Urinary bladder (tissue), 4 donors: ENCODE measurements at places on chromosomes 2 and 18.

DNA sequence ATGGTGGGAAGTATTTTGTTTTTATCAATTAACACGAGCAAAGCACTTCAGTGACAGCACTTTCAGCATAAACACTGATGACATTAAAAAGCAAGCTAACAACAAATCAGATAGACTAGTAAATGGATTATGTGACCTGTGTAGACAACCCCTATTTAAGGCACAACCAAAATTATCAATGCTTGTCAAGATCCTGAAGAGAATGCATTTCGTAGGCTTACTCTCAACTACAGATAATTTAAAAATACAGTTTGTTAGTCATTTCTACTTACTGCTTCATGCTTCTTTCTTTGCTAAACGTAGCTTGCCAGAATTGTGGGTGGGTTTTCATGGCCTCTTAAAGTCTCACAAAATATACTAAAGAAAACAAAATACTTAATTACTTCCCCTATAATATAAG is 3.4 kb downstream of the CSRNP3 start:
- no peak for DNase-seq

DNA sequence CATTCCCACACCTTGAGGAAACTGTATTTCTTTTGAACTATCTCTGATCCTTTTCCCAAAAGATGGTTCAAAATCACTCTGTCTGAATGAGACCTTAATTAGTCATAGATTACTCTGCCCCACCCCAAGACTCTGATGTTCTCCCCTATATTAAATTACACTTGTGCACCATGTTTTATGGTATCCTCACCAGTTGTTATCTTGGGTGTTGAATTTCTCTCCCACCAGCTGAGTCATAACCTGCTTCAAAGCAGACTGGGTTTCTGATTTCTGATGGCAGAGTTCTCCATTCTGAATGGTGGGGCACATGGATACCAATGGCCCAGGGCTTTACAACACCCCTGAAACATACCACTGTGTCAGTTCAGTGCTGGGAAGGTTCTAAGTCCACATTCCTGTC is 15.0 kb downstream of the CDH20 start:
- no peak for DNase-seq

DNA sequence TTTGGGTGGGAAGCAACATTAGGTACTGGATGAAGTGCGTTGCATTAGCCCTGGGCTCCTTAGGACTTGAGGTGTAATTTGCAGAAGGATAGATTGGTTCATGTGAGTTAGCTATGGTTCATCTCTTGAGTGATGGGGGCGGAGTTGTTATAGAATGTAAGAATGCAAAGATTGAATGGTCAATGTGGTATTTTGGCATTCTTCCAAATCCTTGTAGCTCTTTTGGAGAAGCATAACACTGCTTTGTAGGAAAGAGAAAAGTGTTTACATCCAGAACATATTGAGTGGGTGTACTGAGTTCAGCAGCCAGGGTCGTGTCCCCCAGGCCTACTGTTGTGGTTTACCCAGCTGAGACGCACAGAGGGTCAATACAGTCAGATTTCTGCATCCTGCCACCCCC is 173.5 kb downstream of the FMNL2 start:
- DNase-seq, result no peak

DNA sequence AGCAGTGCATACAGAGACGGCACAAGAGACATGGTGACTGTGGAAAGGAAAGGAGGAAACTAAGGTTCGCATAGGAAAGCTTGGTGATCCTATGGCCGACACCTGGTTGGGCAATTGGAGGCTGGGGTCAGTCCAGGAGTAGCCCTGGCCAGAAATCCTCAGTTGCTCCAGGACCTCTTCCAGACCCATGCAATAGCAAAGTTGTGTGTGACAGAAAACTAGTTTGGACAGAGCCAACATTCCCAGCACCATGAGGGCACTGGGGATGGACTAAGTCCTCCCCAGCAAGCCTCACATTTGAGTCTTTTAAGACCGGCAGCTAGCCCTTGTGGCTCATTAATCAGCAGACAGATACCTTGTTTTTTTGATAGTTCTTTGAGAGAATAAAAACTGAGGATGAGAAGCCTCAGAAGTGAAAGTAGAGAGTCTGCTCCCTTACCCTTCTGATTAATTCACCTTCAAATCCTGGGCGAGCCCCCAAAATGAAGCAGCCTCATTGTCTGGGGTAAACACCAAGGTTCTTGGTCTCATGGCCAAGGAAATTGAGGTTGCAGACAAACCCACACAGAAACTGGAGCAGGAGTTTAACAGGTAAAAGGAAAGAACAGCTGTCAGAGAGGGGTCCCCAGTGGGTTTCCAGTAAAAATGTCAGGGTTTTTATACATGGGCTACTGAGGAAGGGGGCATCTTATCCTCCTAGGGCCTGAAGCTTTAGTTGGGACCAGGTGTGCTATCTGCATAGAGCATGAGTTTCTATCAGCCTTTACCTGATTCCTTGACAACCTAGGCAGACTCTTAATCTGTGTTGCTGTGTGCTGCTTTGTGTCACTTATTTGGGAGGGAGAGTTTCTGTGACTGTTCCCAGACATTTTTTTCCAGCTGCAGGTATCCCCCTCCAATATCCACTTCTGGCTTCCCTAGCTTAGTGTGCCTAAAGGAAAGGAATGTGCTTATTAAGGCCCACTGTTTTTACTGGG is 39.1 kb downstream of the STK17B start:
- DNase-seq, result no peak

DNA sequence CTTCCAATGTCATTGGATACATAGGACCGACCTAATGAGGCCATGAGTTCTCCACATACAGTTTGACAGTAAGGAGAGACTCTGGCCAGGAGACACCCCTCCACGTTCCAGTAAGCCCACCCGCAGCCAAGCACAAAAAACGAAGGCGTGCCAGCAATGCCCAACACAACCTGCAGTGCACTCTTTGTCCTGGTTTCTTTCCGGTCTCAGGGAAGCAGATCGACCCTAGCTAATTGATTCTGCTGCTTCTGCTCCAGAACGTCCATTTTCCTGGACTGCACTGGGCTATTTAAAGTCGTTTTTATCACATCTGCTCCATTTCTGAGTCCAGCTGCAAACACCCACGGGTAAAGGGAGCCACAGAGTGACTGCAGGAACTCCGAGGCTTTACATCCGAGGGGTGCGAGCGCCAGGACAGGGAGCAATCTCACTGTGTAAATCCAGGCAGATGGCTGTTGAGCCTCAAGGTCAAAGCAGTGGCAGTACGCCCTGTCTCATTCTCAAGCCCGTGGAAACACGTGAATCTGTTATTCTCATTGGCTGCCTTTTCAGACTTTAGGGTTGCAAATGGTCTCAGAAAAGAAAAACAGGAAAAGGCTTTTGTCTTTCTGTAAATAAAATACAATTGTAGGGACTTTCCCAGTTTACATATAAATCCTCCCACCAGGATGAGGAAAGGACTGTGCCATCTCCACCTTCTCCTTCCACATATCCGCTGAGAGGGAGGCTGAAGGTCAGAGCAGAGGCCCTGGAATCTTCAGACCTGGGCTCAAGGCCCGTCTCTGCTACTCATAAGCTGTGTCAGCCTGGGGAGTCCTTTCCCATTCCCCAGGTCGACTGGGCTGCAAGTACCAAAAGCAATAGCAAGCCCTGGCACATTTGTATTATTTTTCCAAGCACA is 40.7 kb downstream of the TMEM163 start:
- DNase-seq, result no peak

DNA sequence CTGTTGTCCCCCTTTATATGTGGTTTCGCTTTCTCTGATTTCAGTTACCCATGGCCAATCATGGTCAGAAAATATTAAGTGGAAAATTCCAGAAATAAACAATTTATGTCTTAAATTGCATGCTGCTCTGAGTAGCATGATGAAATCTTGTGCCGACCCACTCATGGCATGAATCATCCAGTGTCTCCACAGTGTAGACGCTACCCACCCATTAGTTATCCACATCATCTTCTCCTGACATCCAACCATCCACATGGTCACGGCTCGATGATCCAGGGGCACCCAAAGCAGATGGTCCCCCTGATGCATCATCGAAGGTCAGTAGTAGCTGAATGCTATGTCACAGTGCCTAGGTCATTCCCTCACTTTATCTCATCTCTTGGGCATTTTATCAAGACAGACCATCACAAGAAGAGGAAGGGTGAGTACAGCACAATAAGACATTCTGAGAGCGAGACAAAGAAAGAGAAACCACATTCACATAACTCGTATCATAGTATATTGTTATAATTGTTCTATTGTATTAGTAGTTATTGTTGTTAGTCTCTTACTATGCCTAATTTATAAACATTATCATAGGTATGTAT is 44.1 kb upstream of the ACKR3 start:
- DNase-seq, result no peak

- DNase-seq, result no peak
Measured at GRCh38 chr2:14752295-14752694, 119.8 kb downstream of the LRATD1 start.

- no peak for DNase-seq
Measured at GRCh38 chr2:132401326-132401725, 15.3 kb upstream of the GPR39 start.

DNA sequence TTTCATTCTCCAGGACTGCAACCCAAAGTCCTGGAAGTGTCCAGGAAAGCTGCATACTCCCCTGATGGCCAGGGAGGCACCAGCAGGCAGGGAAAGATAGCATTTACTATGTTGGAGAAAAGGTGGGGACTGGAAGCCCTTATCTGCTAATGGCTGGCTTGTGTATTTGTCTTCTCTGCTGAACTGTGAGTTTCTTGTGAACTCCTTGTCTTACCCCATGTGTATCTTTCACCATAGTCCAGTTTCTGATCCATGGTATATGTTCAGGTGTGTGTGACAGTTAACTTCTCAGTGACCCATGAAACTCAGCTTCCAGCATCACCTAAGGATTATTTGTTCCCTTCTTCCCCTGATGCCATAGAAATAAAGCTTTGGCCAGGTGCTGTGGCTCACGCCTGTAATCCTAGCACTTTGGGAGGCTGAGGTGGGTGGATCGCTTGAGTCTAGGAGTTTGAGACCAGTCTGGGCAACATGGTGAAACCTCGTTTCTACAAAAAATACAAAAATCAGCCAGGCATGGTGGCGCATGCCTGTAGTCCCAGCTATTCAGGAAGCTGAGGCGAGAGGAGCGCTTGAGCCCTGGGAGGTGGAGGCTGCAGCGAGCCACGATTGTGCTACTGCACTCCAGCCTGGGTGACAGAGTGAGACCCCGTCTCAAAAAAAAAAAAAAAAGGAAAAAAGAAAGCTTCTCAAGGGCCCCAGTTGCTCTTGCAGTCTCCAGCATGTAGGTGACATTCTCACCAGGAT is 112.8 kb upstream of the MAP4K3 start:
- no peak for DNase-seq

- DNase-seq, result no peak
Measured at GRCh38 chr2:46947841-46948240, 32.2 kb upstream of the MCFD2 start.

- no peak for DNase-seq
Measured at GRCh38 chr2:20590704-20591515, 60.0 kb downstream of the HS1BP3 start.

- DNase-seq, result no peak
Measured at GRCh38 chr18:58858591-58859468, 5.8 kb upstream of the ZNF532 start.

DNA sequence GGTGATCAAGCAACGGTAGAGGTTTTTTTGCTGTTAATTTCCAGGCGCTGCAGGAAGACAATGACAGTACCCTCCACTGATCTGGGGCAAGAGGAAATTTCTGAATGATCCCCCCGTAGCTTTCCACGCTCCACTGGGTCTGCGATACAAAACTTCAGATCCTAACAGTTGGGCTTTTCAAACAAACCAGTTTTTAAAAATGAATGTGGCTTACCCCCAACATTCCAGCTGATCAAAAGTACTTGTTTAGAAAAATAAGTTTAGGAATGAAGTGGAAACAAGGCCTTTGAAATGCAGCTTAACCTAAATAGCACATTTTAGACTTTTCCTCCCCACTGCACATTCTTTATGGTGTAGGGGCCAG is 5.7 kb downstream of the ZFP36L2 start:
- no peak for DNase-seq

DNA sequence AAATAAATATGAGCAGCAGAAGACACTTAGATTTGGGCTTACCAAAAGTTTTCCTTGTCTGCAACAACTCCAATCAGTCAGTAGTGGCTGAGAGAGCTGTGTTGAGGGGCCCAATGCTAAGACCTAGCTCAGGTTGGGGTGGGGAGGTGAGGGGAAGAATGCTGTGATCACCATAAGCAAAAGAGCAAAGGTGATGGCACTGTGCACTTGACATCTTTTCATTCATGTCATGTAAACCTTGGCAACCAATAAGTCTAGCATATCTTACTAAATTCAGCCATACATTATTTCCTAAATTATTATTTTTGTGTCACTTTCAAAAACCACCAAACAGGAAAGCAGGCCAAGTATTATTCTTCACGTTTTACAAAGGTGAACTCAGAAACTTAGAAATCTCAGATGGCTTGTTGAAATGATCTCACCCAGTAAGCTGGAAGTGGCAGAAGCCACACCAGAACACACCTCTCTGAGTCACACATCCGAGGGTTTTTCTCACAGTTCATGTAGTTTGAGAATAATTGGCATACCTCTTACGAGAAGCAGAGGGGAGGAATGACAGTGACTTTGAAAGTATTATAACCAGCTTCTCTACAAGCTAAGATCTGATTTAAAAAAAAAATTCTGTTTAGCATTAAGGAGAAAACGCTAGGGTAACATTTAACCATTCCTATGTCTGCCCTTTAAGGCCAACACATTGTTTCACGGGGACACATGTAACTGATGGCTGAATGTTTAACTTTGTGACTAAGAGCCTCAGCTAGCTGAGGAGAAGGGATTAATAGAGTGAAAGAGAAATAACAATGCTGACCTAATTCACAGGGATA is 43.3 kb upstream of the SETBP1 start:
- DNase-seq, result no peak

GRCh38 chr2:157787364-157787938 is 88.7 kb downstream of the ACVR1 start:
- no peak for DNase-seq

DNA sequence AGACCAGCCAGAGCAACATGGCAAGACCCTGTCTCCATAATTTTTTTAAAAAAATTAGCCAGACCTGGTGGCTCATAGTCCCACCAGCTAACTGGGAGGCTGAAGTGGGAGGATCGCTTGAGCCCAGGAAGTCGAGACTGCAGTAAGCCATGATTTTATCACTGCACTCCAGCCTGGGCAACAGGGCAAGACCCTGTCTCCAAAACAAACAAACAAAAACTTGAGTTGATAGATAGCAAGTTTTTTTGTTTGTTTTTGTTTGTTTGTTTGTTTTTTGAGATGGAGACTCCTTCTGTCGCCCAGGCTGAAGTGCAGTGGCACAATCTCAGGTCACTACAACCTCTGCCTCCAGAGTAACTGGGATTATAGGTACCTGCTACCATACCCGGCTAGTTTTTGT is 18.8 kb downstream of the RELCH start:
- no peak for DNase-seq

GRCh38 chr18:76619261-76619620 is 124.2 kb upstream of the ZNF516 start:
- no peak for DNase-seq
